Spleen (tissue), 13 donors: ENCODE measurements at places on chromosomes 4 and X. TPM values are rescaled to one million over a fixed set of nuclear protein-coding genes. Genes with fewer than 3 reads are reported as not detected.

- DNase-seq, result no peak
- H3K4me3 ChIP-seq, result no peak overlapping the region
Observed at GRCh38 chrX:15814771-15815365, 24.6 kb downstream of the ZRSR2 start.

- no peak for DNase-seq
- H3K4me1 ChIP-seq, result peaks cover 8% of the 10 kb centered on the region
- no peaks in the 10 kb centered on the region for H3K27me3 ChIP-seq
- H3K4me3 ChIP-seq, result no peak overlapping the region
Observed at GRCh38 chr4:138113819-138114400, 128.2 kb downstream of the SLC7A11 start.

DNA sequence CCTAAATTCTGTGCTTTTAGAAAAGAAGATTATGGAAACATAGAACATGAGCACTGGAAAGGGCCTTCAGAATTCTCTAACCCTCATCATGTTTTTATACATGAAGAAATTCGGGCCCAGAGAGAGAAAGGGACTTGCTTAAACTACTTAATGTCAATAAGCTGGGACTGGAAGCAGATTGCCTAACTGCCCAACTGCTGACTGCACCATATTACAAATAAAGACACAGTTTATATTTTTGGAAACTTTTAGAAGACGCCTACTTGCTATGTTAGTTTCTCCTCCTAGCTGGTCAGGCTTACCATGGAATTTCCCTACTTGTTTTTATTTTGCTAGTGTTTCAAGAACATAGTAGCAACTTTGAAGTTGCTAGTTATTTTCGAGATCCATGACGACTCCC, 47.1 kb downstream of the SLC9A6 start:
- H3K4me1 ChIP-seq, result no peaks in the 10 kb centered on the region
- no peaks in the 10 kb centered on the region for H3K27me3 ChIP-seq
- H3K27ac ChIP-seq, result peak overlapping the region; percentile 34
- DNase-seq, result no peak

DNA sequence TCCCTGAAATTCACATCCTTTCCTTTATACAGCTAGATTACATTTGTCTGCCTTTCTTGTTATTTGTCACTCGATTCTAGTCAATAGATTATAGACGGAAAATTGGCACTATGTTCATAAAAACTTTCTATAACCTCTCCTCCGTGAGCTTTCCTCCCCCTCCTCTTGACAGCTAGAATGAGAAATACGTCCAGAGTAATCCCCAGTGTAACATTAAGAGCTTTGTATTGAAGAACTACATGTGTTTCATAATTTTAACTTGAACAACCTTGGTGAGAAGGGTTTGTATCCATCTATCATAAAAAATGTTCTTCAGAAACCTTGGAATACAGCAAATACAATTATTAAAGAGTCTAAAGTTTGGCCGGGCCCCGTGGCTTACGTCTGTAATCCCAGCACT, 1707.4 kb downstream of the PCDH7 start:
- no peaks in the 10 kb centered on the region for H3K27me3 ChIP-seq
- no peaks in the 10 kb centered on the region for H3K36me3 ChIP-seq
- H3K27ac ChIP-seq, result no peak overlapping the region
- no peak overlapping the region for H3K4me3 ChIP-seq
- no peaks in the 10 kb centered on the region for H3K4me1 ChIP-seq

DNA sequence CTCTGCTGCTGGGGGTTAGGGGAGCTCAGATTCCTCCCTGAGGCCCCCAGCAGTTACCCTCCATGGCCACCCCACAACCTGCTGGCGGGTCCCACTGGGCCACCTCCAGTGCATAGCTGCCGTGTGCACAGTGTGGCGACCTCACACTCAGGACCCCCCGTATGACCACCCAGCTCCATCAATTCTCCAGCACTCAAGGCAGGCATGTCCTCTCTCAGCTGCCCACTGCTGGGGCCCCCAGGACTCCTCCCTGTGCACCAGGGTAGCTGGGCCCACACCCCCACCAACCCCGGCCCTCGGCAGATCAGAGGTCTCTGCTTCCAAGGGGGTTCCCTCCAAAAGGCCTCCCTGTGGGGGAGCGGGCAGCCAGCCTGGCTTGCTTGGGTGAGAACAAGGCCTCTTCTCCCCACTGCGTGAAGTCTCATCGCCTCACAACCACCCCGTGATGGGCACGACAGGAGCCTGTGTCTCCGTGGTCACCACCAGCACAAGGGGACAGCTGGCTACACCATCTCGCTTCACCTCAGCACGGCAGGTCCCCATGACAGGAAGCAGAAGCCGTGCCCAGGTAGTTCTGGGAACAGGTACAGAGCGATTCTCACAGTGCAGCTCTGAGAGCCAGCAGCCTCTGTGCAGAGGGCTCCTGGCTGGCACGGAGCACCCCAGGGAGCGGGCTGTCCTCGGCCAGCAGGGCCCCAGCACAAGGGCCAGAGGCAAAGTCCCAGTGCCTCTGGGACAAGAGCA, 4.6 kb upstream of the HAUS3 start:
- peaks cover 27% of the 10 kb centered on the region for H3K4me1 ChIP-seq
- peak overlapping the region; percentile 90 for H3K27ac ChIP-seq
- no peaks in the 10 kb centered on the region for H3K27me3 ChIP-seq
- H3K4me3 ChIP-seq, result no peak overlapping the region
- peaks cover 44% of the 10 kb centered on the region for H3K36me3 ChIP-seq

DNA sequence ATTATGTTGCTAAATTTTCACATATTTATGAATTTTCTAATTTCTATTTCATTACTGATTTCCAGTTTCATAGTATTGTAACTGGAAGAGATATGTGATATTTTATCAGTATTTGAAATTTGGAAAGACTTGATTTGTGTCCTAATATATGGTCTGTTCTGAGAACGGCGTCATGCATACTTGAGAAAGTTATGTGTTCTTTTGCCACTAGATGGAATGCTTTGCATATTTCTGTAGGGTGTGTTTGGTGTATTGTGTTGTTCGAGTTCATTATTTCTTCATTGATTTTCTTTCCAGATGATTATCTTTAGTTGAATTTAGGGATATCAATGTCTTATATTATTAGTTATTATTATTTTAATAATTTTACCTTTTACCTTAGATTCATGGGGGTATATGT, 110.6 kb upstream of the ITM2A start:
- H3K27ac ChIP-seq, result no peak overlapping the region
- no peak overlapping the region for H3K4me3 ChIP-seq
- H3K4me1 ChIP-seq, result no peaks in the 10 kb centered on the region
- no peaks in the 10 kb centered on the region for H3K36me3 ChIP-seq
- H3K27me3 ChIP-seq, result no peaks in the 10 kb centered on the region
- no peak for DNase-seq

GRCh38 chr4:78171482-78171881, 114.4 kb downstream of the FRAS1 start:
- DNase-seq, result no peak
- H3K4me1 ChIP-seq, result no peaks in the 10 kb centered on the region
- no peaks in the 10 kb centered on the region for H3K36me3 ChIP-seq
- H3K4me3 ChIP-seq, result no peak overlapping the region
- H3K27ac ChIP-seq, result no peak overlapping the region
- no peaks in the 10 kb centered on the region for H3K27me3 ChIP-seq

DNA sequence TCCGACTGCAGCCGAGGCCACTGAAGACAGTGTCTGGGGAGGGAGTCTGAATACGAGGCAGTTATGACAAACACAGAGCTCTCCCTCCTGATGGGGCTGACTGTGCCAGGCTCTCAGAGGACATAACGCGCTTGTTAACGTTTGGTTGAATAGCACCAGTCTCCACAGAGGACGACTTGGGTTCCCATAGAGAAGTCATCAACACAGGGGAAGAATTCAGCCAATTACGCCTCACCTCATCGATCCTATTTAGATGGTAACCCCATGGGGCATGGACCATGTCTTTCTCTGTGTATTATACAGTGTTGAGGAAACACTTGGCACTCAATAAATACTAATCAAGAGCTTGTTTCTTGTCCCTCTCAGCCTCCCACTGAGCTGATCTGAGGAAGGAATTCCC, 642.6 kb upstream of the LCORL start:
- no peaks in the 10 kb centered on the region for H3K36me3 ChIP-seq
- no peak for DNase-seq
- no peak overlapping the region for H3K27ac ChIP-seq
- H3K4me3 ChIP-seq, result no peak overlapping the region

- no peak for DNase-seq
- H3K4me1 ChIP-seq, result no peaks in the 10 kb centered on the region
- H3K27ac ChIP-seq, result no peak overlapping the region
- H3K27me3 ChIP-seq, result no peaks in the 10 kb centered on the region
- H3K36me3 ChIP-seq, result no peaks in the 10 kb centered on the region
Observed at GRCh38 chrX:45524296-45524695, 323.6 kb upstream of the DIPK2B start.

GRCh38 chrX:148310426-148311165, 189.8 kb upstream of the AFF2 start:
- H3K4me1 ChIP-seq, result peaks cover 5% of the 10 kb centered on the region
- H3K36me3 ChIP-seq, result no peaks in the 10 kb centered on the region
- H3K27ac ChIP-seq, result no peak overlapping the region
- H3K4me3 ChIP-seq, result no peak overlapping the region
- H3K27me3 ChIP-seq, result no peaks in the 10 kb centered on the region

GRCh38 chr4:48989461-48990203, 3.6 kb downstream of the CWH43 start:
- H3K4me1 ChIP-seq, result no peaks in the 10 kb centered on the region
- H3K27ac ChIP-seq, result no peak overlapping the region
- peaks cover 38% of the 10 kb centered on the region for H3K27me3 ChIP-seq
- DNase-seq, result no peak
- no peak overlapping the region for H3K4me3 ChIP-seq

GRCh38 chr4:154634058-154634457, 21.6 kb upstream of the FGG start:
- H3K27me3 ChIP-seq, result peaks cover 5% of the 10 kb centered on the region
- no peak for DNase-seq
- H3K27ac ChIP-seq, result no peak overlapping the region
- no peak overlapping the region for H3K4me3 ChIP-seq

DNA sequence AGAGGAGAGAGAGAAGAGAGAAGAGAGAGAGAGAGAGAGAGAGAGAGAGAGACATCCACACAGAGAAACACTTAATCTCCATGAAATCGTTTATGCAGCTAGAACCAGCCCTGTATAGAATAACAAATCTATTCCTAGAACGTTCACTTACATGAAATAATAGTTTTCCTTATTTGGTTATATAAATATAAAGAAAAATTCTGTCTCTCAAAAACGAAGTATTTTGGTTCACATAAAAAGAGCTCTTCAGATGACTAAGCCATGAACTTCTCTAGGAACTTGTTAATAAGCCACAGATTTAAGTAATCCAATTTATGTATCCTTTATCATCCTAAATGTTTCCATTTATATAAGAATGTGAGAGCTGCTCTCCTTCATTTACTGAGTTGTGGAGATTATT, 1315.1 kb upstream of the PCDH7 start:
- no peaks in the 10 kb centered on the region for H3K27me3 ChIP-seq
- no peak overlapping the region for H3K27ac ChIP-seq
- H3K4me1 ChIP-seq, result no peaks in the 10 kb centered on the region
- no peak overlapping the region for H3K4me3 ChIP-seq
- no peaks in the 10 kb centered on the region for H3K36me3 ChIP-seq

DNA sequence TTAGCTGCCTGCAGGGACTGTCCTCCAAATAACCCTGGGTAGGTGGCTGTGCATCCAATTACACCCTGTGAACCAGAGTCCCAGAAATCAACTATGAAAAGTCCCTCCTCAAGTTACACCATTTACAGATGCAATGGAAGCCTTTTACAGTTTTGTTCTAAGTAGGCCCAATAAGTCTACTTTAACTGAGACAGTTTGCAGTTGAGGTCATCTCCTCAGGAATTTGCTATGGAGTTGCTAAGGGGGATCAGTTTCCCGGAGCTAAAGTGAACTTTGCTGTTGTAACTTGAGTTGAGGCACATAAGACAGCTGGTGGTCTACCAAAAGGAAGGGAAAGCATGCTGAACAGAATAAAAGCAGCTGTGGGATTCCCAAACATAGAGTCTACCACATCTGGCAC, 121.6 kb upstream of the STK26 start:
- no peaks in the 10 kb centered on the region for H3K27me3 ChIP-seq
- H3K4me3 ChIP-seq, result no peak overlapping the region
- no peaks in the 10 kb centered on the region for H3K36me3 ChIP-seq
- no peaks in the 10 kb centered on the region for H3K4me1 ChIP-seq
- H3K27ac ChIP-seq, result no peak overlapping the region

DNA sequence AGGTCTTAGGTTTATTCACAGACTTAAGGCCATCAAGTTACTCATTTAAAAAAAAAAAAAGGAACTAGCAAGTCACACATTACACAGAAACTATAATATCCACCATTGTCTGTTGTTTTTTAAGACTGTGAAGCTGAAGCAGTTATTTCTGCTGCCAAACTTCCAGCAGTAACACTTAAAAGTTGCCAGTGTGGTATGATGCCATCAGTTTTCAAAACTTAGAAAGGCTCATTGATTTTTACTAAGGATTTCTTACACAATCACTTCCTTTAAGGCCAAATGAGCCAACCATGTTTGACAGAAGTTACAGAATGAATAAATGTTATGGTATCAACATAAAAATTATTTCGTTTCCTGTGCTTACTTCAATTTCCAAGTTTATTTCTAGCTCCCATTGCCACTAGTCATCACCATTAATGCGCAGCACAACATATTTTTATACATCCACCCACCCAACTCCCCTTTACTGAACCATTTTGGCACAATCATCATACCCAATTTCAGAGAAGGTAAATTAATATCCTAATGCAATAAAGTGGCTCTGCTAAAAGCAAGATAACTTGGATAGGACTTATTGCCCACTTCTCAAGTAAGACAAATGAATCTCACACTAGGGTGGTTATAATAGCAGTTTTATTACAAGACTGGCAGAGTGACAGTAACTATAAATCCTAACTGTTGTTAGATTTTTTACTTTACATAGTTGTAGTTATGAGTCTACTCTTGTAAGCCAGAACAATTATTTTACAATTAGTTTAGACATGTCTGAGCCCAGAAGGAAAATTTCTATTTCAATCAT, 13.1 kb downstream of the PDGFC start:
- H3K4me1 ChIP-seq, result no peaks in the 10 kb centered on the region
- no peak overlapping the region for H3K27ac ChIP-seq
- DNase-seq, result no peak
- no peaks in the 10 kb centered on the region for H3K36me3 ChIP-seq

DNA sequence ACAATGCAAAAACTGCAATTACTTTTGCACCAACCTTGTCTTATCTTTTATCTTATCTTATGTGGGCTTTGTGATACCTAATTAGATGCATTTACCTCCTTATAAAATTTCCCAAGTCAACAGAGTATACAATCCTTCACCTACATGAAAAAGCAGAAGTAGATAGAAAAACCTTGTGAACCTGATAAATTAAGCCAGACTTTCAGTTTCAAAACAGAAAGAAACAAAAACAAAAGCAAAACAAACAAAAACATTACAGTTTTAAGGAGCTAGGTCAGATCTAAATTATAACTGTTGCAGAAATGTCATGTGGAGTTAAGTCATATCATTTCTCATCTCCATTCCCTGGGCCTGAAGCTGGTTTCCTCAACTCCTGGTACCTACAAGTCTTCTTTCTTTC, 24.9 kb upstream of the CXXC4 start:
- H3K27ac ChIP-seq, result no peak overlapping the region
- no peak overlapping the region for H3K4me3 ChIP-seq
- H3K27me3 ChIP-seq, result no peaks in the 10 kb centered on the region
- H3K36me3 ChIP-seq, result no peaks in the 10 kb centered on the region

The PDCL2 gene
- total RNA-seq, result not detected

The FGD1 gene
- total RNA-seq, result 5.4 TPM

The TAPT1 gene
- total RNA-seq, result 33.3 TPM

The MAGEA2 gene
- total RNA-seq, result not detected

The PTPN13 gene
- 13.8 TPM for total RNA-seq

The XIAP gene
- total RNA-seq, result 59.9 TPM

The RGN gene
- total RNA-seq, result 6.6 TPM

The GAGE12E gene
- not detected for total RNA-seq
